GOT3 (cell line): ENCODE measurements at places on chromosomes 11 and 22.

GRCh38 chr22:44042249-44043218, 18.4 kb downstream of the PARVB start:
- no peak for DNase-seq

- no peak for DNase-seq
These were observed 64.0 kb downstream of the GRK3 start for GRCh38 chr22:25628494-25628893.

- no peak for DNase-seq
These were observed 184.9 kb downstream of the BRD1 start for GRCh38 chr22:49642741-49643140.

DNA sequence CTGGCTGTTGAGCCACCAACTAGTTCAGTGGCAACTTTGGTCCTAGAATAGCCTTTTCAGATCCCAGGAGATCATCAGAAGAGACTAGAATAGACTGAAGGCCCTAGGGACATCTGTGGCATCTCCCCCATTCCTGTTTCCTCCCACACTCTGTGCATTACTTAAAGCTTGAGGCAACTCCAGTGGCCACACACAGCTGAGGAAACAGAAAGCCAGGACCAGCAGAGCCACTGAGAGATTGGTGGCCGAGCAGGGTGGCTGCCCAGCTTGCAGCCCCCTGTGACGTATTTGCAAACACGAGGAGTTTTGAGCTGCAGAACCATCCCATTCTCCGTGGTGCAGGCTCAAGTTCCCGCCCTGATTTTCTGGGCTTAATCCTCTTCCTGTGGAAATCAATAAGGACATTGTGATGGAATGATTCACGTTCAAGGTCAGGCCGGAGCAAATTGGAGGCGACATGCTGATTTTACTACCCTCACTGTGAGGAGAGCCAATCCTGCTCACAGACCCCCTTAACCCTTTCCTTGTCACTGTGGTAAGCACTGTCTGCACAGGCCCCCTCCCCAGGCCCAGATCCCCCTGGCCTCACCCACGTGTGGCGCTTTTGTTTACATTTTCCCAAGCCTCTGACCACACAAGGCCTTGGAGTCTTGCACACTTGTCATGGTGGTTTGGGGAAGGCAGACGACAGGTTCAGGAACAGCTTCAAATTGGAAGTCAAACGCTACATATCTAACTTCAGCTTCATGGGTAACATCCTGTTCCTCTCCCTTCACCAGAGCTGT, 69.1 kb upstream of the MYOD1 start:
- DNase-seq = no peak

DNA sequence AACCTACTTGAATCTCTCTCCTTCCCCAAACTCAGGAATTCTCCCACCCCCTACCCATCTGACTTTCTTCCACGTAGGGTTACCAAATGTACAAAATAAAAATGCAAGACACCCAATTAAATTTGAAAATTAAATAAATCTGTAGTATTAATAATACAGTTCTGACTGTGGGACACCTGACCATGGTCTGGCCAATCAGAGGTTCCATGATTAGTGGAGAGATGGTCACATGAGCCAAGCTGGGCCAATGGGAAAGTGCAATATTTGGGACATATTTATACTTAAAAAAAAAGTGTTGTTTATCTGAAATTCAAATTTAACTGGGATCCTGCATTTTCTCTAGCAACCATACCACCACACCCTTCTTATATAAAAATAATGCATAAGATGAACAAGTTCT, 29.8 kb upstream of the ASPHD2 start:
- no peak for DNase-seq

DNA sequence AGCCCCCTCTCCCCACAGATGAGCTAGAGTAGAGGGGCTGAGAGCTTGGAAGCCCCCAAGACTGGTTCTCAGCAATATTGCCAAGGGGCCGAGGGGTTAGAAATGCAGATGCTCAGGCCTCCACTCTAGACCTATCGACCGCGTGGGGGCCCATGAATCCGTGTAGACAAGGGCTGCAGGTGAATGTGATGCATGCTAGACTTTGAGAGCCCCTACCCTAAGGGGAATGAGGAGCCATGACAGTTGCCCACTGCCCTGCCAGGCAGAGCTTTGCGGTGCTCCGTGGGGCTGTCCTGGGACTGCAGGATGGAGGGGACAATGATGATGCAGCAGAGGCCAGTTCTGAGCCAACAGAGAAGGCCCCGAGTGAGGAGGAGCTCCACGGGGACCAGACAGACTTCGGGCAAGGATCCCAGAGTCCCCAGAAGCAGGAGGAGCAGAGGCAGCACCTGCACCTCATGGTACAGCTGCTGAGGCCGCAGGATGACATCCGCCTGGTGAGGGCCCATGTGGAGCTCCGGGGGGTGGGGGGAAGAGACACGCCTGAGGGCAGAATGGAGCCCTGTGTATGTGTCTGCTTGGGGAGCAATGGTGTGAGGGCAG, 1.3 kb downstream of the SSH3 start:
- no peak for DNase-seq

GRCh38 chr11:15602785-15603567, 488.3 kb downstream of the INSC start:
- DNase-seq = no peak

DNA sequence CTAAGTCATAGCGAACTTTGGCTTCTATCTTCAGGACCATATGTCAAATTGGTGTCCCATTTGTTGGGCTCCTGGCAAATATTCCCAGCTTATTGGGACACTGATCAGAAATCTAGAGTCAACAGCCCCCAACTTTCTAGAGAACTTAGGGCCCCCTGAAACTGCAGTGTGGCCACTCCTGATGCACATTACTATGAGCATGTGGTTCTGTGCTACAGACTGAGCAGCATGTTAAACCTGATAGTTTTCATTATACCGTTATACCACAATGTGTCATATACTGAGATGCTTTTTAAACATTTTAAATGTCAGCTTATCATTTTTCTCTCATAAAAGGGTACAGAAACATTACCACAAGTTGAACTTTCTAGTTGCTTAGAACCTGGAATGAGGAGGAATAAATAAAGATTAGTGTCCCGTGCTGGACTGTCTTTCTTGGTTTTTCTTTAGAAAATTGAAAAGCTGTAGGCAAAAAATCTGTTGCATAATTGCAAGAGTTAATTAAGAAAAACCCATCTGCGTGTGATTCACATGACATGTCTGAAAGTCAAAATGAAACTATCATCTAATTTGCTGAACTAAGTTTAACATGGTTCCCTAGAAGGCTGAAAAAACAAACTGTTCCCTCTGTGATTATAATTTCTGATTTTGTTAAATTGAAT, 16.4 kb upstream of the CTSC start:
- DNase-seq = no peak

- DNase-seq = no peak
These were observed 168.6 kb upstream of the E2F8 start for GRCh38 chr11:19409307-19409706.

GRCh38 chr11:128884703-128885338, 6.3 kb upstream of the KCNJ5 start:
- no peak for DNase-seq

GRCh38 chr22:46966846-46967245, 204.4 kb downstream of the TBC1D22A start:
- no peak for DNase-seq

- DNase-seq = no peak
These were observed 94.4 kb downstream of the SLC1A2 start for GRCh38 chr11:35324981-35325380.

GRCh38 chr11:20467487-20468185, 80.1 kb downstream of the PRMT3 start:
- no peak for DNase-seq

DNA sequence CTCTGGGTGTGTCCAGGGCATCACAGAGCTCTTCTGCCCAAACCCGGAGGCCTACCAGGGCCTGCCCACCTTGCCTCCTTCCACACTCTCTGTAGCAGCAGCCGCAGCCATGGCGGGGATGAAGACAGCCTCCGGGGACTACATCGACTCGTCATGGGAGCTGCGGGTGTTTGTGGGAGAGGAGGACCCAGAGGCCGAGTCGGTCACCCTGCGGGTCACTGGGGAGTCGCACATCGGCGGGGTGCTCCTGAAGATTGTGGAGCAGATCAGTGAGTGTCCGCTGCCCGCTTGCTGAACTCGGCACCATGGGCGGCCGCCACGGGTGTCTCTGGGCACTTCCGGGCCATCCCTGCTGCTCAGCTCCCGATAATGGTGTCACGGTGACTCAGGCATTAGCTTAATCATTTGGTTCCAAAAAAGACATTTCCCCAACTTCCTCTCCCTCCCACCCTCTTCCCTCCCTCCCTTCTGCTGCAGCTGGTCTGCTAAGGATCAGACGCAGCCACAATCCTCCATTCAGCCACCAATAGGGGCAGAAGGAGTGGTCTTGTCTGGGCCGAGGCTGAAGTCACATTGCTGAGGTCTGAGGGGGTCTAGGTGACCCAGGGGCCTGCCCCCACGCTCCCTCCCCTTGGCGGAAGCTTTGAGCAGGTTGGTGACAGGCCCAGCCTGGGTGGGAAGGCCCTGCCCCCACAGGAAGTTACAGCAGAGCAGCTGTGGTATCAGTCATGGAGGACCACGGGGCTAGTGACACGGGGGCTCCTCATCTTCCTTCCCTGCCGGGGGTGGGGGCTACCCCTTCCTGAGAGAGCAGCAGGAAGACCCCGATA, 950 bp downstream of the FERMT3 start:
- no peak for DNase-seq

GRCh38 chr11:85976525-85976924, 92.4 kb downstream of the PICALM start:
- DNase-seq = no peak

- no peak for DNase-seq
These were observed 17.3 kb downstream of the RTN4RL2 start for GRCh38 chr11:57477507-57478189.

DNA sequence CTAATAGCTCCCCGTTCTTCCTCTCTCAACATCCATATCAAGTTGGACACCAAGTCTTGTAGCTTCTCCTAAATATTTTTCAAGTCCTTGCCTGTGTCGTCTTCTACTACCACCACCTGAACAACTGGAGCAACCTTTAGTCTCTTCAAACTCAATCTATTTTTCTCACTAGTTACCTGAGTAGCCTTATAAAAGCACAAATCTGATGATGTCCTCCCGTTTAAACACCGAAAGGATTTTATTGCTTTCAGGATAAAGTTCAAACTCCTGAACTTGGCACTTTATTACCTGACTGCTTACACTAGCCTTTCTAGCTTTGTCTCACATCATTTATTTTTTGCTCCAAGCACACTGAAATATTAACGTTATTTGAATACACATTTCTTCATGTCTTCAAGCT, 1.3 kb upstream of the PAK1 start:
- no peak for DNase-seq

DNA sequence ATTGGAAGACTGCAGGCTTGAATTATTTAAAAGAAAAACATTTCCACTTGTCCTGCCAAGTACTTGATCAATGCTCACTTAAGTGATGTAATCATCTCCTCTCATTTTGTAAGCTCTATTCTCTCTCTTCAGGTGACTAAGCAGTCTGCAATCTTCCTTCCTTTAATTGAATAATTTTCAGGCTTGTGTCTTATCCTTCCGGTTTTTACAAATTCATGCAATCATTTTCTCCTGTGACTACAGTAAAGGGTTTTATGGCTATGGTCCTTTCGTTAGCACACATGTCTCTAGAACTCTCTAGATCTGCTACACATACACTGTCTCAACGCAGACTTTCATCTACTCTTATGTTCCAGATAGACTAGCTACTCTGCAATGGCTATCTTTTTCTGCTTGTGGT, 12.6 kb upstream of the UPB1 start:
- no peak for DNase-seq

DNA sequence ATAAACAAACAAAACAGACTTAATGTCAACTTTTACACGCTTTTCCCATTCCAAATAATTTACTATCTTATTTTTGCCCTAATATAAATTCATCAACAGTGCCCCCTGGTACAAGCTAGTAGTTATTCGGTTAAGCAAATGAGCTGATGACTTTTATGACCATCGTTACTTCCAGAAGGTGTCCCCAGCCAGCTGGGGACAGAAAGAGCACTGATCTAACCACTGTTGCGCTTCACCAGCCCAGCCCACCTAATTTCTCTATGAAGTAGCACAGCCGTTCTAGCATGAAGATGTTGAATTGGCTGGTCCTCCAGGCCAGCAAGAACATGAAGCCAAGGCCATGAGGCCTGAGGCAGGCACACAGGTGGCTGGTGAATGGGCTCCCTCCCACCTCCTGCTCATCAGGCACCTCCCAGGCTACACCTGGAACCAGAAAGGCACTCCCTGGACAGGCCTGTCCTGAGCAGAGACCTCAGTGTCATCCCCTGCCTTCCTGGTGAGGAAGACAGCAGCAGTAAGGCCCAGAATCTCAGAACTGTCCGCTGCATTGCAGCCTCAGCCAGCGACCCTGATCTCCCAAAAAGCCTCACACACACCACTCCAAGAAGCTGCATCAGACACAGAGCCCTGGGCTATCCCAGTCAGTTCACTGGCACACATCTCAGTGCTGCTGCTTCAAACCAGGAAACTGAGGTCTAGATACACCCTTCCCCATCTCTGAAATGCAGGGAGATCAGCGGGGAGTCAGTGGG, 12.9 kb downstream of the GNB1L start:
- DNase-seq = no peak

DNA sequence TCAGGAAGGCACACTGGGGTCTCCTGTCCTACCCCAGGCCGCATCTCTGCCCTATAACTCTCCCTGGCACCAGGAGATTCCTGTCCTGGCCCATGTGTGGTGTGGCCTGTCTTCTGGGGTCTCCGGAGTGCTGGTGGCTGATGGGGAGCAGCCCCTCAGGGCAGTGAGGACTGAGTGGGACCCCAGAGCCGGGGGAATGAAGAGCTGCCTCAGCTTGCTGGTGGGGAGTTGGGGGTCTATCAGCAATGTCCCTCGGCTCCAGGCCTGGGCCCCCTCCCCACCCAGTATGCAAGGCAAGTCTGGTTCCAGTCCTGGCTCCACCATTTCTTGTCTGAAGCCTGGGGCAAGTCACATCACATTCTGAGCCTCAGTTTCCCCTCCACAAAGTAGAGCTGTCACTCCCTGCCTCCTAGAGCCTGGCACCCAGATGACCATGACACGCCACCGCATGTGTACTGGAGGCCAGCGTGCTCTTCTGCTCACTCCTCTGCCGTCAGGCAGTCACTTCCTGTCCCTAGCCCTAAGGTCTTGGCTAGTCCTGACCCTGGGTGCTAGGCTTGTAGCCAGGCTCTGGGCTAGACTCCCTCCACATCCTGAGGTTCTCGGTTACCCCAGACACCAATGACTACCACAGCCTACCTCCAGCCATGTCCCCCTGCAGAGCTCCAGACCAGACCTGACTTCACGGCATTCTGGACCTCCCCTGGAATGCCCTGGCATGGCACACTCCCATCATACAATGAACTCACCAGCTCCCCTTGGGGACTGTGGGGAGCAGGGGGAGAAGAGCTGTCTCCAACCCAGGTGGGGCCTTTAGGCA, 12.8 kb downstream of the ARAP1 start:
- DNase-seq = no peak
